ENCODE measurements at places on chromosomes 16 and 17.

DNA sequence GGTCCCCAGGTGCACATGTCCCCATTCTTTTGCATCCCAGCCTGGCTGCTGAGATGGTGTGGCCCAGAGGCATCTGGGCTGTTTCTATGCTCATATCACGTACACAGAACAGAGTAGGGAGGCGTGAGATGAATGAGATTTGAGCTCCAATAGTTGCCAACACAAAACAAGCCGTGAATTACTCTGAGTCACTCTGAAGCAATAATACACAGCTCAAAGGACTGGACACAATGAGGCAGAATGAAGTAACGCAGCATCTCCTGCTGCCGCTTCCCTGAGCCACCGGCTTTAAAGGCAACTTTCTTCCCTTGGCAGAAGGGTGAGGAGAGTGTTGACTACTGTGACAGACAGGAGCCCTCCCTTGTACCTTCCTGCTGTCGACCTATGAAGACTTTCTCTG, 33.9 kb upstream of the CLEC18B start:
- DNase-seq = no peak

GRCh38 chr17:17041018-17041521, 1.2 kb upstream of the MPRIP start:
- DNase-seq = no peak

DNA sequence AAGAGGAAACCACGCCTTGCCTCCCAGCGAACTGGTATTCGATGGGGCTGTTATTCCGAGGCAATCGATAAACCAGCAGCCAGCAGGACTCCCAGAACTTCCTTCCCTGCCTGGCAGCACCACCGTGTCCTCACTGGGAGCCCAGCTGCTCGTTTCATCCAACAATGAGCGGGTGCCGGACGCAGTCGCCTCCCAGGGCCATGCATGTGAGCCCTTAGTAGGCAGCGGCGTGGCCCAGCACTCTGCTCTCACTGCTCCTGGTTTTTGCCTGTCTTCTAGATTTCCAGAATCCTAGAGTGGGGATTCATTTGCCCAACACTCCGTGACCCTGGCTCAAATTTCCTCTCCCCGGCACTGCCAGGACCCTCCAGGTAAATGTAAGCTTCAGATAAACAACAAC, 29.1 kb upstream of the RASD1 start:
- DNase-seq = no peak

DNA sequence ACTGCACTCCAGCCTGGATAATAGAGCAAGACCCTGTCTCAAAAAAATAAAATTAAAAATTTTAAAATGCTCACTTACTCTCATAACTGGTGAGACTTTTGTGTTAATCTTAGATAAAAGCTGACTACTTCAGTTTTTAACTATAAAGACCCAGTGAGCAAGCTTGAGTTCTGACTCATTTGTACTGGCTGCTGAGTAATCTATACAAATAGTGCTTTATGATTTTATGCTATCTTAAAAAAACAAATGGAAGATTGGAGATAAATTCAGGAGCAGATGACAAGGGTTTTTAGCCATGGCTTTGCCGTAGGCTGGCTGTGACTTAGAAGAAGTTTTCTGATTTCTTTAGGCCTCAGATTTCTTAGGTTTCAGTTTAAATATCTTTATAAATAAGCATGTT, 30.5 kb downstream of the SNTB2 start:
- no peak for DNase-seq

DNA sequence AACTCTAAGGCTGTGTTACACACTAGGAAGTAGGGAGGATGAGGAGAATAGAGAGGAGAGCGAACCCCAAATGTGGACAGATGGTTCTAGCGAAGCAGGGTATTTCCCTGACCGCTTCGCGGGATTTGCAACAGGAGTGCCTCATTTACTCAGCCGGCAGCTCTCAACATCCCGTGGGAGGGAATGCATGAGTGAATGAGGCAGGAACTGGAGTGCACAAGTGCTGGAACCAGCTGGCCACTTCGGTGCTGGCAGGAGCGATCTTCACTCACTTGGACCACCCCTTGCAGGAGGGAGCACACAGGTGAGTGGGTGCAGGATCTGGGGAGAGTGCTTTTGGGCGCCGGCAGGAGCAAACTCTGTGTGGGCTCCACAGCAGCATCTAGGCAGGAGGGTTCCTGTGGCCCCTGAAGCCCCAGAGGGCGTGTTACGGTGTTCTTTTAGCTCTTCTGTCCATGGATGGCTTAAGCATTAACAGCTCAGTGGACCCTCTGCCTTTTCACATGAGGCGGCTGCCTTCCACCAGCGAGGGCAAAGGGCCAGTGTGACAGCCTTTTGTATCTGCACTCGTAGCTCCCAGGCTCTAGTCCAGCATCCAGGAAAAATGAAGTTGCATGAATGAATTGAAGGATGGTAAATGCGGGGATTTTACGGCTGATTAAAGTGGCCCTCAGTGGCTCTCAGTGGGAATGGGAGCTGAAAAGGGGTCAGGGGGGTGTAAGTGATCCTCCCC, 17.4 kb upstream of the ZNHIT3 start:
- no peak for DNase-seq

GRCh38 chr16:72270531-72270930, 98.6 kb upstream of the PMFBP1 start:
- no peak for DNase-seq

DNA sequence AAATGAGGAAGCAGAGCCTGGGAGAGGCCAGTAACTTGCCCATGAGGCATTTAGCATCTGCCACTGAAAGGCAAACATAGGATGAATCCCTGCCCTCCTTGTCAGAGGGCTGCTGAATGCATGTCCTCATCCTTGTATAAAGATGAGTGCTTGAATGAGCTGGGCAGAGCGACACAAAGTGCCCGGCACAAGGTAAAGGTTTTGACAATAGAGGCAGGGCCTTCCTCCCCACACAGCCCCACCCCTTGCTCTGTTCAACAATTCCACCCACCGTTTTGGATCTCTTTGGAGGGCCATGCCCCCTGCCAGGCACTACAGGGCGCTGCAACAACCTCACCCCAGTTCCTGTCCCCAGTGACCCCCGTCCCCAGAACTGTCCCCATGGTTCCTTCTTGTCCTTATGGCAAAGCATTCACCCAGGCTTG, 1.4 kb upstream of the KRT19 start:
- no peak for DNase-seq

- DNase-seq = no peak
Observed at GRCh38 chr17:81365601-81366585, 29.4 kb upstream of the BAHCC1 start.

GRCh38 chr17:34076743-34077631, 178.1 kb upstream of the CCL2 start:
- DNase-seq = no peak

- DNase-seq = peak; percentile 64
Observed at GRCh38 chr17:13346081-13346533, 255.6 kb downstream of the HS3ST3A1 start.

GRCh38 chr17:32488604-32489180, 1.9 kb downstream of the CDK5R1 start:
- DNase-seq = no peak

DNA sequence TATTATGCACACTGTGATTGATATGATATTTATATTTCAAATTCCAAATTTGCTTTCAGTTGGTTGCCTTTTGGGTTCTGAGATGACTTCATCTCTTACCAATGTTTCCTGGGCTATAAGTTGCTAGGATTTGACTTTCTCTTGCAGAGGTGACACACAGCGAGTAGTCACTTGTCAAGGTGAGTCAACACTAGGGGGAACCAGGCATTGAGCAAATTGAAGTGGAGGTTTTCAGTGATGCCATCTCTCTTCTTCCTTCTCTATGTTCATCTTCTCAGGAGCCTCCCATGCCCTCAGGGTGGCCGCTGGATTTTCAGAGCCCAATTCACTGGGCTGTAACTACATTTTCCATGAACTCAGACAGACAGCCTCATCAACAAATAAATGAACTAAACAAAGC, 6.0 kb upstream of the CPD start:
- peak; percentile 50 for DNase-seq

- DNase-seq = peak; percentile 5
Observed at GRCh38 chr17:71423871-71424546, 696.8 kb upstream of the SOX9 start.
